ENCODE measurements at places on chromosomes 11 and 22. TPM values are rescaled to one million over a fixed set of nuclear protein-coding genes. Genes with fewer than 3 reads are reported as not detected.

The MAP6 gene
- 1.6 TPM for total RNA-seq

The CALCA gene
- not detected for total RNA-seq

The OR5J2 gene
- total RNA-seq, result not detected

The KRTAP5-8 gene
- total RNA-seq, result not detected

The CDC42BPG gene
- total RNA-seq, result not detected

The BET1L gene
- total RNA-seq, result 28.5 TPM

The OR6T1 gene
- total RNA-seq, result not detected

The KCNJ11 gene
- 5.0 TPM for total RNA-seq

The KRTAP5-2 gene
- total RNA-seq, result not detected

The SYCE3 gene
- not detected for total RNA-seq

The APOA5 gene
- not detected for total RNA-seq

The MYOD1 gene
- total RNA-seq, result not detected

The CASP1 gene
- total RNA-seq, result 15.4 TPM

The TNNI2 gene
- 5.6 TPM for total RNA-seq

The CECR2 gene
- 0.66 TPM for total RNA-seq

The SSTR3 gene
- total RNA-seq, result not detected

The MMP8 gene
- not detected for total RNA-seq

The CSKMT gene
- total RNA-seq, result 16.1 TPM

Data from breast epithelium (tissue), 4 donors.